NCI-H82 (cell line): ENCODE measurements at places on chromosomes 7 and 10.
A peak's percentile ranks its signal among the peaks of the same experiment; 100 is the strongest.

GRCh38 chr10:75197066-75197465, 13.5 kb upstream of the VDAC2 start:
- DNase-seq: no peak

DNA sequence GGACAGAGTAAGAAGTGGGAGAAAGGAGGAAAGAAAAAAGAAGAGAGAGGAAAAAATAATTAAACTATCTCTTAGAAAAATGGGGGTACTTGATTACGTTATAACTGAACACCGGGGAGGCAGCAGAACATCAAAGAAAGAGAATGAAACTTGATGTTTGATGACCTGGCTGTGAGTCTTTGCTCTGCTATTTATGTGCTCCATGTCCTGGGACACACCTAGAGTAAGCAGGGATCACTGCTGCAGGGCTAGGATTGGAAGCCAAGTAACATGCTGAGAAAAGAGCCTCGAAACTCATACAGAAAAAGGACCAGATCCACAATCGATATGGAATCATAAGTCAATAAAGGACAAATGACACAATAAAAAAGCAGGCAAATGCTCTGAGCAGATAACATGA, 56.7 kb upstream of the COL13A1 start:
- DNase-seq: no peak

DNA sequence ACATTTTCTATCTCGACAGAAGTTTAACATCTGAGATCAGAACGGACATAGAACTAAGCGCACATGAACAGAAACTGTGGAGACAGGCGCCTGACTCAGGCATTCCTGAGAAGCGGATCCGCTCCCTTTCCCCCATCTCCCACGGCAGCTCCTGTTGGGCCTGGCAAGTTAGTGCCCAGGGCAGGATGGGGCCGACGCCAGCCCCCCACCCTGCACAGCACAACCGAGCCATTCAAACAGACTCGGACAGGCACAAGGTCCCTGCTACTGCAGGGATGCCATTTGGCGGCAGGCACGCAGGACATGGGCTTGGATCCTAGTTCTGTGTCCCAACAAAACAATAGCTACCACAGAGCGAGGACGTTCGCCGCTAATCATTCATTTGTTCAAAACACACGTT, 271.8 kb downstream of the USP6NL start:
- DNase-seq: no peak

- DNase-seq: no peak
Measured at GRCh38 chr10:2469802-2470201, 597.5 kb upstream of the PFKP start.

GRCh38 chr7:24366876-24367275, 82.9 kb downstream of the NPY start:
- no peak for DNase-seq

GRCh38 chr10:92785118-92785517, 63.2 kb upstream of the EXOC6 start:
- no peak for DNase-seq

DNA sequence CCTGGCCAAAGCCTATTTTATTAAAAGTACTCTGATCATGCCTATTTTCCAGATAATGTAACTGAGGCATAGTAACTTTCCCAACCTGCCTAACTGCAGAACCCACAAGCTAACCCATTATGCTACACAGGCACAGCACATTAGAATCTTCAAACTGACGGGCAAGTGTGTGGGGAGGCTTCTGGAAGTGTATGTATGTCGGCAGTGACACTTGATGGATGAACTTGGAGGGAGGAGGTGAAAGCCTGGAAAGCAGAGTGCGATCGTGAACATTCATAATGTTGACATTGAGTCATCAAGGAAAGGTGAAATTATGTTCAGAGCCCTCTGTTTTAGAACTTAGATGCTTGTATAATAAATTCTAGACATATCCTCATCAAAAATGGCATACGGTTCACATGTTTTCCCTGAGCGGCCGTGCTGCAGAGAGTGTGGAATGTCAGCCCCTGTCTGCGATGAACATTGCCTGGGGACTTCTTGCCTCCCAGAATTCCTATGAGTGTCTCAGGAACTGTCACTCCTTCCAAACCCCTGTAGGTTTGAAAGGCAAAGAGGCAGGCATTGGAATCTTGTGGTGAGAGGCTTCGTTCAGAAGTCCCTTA, 102.4 kb downstream of the SLIT1 start:
- no peak for DNase-seq

DNA sequence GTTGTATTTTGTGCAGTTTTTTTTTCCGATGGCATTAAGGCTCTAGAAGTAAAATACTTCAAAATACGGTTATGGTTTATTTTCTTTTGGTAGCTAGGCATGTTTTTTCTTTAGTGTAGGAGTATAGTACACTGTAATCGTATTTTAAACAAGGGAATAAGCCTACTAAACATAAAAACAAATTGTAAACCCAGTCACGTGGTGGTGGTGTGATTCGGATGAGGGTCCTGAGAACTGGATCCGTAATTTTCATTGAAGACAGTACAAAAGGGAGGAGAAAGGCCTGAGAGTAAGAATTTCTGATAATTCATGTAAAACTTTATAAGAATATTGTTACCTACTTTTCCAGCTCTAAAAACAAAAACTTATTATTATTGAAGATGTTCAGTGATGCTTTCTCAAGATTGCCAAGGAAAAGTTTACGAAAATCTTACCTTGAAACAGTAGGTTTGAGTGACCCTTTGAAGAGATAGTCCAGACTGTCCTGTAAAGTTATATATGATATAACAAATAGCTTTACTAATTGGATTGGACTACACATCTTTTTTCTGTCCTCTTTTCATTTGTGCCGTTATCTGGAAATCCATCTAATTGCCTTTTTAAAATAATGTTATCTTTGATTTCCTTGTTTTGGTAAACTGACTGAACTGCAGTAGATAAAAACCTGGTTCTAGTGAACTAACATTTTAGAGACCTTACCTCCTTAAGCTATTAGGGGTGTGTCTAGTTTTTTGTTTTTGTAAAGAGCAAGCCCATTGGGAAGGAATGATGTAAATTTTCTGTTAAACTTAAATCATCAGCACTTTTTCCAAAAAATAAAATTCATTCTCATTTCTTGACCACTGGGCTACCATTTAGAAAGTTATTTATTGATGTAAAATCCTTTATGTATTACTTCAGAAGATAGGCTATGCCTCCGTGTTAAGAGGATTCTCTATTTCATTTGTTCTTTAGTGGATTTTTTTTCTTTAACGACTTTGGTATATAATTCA, 1.0 kb upstream of the PBLD start:
- peak; percentile 23 for DNase-seq

- DNase-seq: no peak
Measured at GRCh38 chr7:134787064-134787463, 7.6 kb downstream of the CALD1 start.

DNA sequence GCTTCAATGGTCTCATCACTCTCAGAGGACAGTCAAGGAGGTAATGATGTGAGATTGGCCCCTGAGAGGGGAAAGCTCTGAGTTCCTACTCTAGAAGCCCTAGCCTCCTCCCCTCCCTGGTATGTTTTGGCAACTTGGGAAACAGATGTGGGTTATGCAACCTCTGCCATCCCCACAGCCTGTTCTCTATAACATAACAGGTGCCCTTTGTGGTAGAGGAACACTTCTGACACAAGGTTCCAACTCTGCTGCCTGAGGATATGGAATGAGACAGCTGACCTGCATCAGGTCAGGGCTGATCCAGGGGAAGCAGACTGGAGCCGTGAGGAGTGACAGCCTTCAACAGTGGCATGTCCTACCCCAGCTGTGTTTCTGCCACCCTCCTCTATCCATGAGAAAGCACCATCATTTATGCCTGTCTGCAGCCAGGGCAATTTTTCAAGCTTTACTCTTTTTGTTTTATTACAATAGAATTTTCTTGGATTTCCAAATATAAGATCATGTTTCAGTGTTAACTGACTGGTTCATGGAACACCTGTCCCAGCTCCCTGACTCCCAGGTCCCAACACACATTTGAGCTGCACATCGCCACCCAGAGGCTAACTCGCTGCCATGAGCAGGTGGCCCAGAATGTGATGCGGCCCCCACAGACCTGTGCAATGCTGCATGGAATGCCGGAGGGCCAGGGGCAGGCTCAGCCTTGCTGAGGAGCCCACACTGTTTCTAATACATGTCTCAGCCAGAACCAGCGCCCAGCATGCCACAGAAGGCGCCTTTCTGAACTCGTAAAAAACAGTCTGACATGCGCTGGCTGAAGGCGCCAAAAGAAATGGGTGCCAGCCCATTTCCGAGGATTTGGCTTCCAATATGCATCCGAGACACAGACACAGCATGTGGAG, 124.8 kb upstream of the CHST15 start:
- DNase-seq: no peak

DNA sequence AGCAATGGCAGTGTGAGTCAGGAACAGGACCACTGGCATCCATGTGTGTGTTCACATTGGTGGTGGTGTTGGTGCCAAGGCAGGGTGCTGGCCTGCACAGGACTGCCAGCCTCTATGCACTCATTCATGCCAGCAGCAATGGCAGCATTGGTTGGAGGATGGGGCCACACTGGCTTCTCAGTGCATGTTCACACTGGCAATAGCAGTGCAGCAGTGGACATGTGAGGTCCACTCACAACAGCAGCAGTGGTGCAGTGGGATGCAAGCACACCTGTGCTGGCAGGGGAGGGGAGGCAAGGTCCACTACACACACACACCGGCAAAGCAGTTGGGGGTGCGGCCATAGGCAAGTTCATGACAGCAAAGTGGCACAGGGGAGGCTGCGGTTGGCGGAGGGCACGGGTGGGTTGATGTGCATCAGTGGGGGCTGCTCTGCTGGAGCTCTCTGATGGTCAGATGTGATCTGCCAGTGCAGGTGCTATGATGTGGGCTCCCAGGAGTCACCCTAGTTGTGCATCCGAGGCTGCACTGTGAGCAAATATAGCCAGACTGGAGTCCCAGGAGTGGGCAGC, 57.8 kb upstream of the TNKS2 start:
- DNase-seq: no peak

DNA sequence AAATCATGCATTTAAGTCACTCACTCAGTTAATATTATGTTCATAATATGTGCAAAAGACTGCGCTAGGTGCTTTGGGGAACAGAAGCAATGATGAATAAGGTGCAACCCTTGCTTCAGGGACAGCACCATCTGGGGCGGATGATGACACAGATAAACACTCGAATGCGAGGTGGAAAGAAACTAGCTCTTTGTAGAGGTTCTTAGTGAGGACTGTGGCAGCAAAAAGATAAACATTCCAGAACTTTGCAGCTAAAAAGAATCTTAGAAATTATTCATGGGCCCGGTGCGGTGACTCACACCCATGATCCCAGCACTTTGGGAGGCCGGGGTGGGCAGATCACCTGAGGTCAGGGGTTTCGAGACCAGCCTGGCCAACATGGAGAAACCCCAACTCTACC, 29.8 kb upstream of the CHST15 start:
- DNase-seq: no peak

DNA sequence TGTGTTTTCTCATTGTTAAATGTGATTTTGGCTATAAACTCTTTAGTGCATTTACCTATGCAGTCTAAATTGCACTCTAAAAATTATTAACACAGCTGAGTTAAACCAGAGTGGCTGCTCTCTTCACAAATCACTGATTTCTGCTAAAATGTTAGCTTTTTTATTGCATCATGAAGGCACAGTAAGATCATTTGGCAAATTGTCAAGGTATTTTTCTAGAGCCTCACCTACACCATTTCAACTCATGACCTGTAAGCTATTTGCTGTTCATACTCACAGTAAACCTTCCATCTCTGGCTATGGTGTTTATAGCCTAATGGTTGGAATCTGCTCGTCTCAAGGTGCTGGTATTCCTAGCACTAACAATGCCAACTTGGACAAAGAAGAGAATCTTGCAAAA, 25.7 kb downstream of the NDUFB2 start:
- no peak for DNase-seq

GRCh38 chr7:118202061-118202460, 18.1 kb downstream of the LSM8 start:
- no peak for DNase-seq

GRCh38 chr10:70954381-70955176, 66.2 kb upstream of the PCBD1 start:
- no peak for DNase-seq

DNA sequence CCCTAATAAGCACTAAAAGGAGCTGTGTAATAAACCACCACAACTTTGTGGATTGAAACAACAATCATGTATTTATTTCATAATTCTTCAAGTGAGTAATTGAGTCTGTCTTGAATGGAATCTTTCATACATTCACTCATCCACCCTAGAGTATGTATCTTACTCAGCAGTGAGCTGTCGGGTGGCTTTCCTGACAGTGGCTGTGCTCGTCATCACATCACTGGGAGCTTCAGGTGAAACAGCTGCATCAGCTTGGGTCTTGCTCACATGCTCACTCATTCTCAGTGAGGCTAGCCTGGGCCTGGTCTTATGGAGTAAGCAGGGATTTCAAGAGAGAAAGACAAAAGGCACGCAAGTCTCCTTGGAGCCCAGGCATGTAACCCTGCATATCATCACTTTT, 271.4 kb downstream of the POM121L12 start:
- no peak for DNase-seq

GRCh38 chr7:101165958-101166647, 734 bp upstream of the VGF start:
- DNase-seq: peak; percentile 60

DNA sequence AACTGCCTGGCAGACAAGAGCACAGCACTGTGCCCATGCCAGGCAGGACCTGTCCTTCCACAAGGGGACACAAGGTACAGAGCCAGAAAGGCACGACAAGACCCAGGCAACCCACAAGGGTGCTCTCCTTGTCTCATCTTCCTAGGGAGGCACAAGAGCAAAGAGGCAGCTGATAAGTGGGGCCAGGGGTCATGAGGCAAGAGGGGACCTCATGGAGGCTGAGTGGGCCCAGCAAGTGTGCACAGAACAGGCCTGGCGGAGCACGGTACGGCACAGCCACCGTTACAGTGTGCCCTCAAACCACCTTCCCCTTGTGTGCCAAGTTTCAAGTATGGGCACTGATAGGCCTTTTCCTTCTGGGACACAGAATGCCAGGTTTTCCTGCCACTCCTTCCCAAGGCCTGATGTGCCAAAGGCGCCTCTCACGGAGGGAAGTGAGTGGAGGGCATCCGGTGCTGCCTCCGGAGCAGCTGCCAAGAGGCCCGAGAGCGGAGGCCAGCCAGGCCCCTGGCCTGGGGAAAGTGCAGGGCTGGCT, 75.6 kb downstream of the FAM53B start:
- no peak for DNase-seq

- DNase-seq: no peak
Measured at GRCh38 chr10:124961248-124961570, 19.3 kb downstream of the ZRANB1 start.

GRCh38 chr10:13613519-13613918, 26.8 kb downstream of the PRPF18 start:
- DNase-seq: peak; percentile 15

DNA sequence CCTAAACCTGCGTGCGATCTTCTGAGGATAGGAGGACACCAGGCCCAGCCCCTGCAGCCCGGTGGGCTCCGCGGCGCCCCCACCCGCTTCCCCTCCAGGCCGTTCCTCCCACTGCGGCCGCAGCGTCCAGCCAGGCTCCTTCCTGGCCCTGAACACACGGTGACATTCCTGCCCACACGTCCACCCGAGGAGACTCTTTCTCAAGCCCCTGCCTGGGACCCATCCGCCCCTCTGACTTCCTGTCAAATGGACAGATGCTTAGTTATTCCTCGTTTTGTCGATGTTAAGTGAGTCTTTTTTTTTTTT, 32.4 kb upstream of the RNF32 start:
- DNase-seq: no peak
